Dermis microvascular lymphatic vessel endothelial cell (primary cell): ENCODE measurements at places on chromosomes 6 and 20.
A peak's percentile ranks its signal among the peaks of the same experiment; 100 is the strongest.

DNA sequence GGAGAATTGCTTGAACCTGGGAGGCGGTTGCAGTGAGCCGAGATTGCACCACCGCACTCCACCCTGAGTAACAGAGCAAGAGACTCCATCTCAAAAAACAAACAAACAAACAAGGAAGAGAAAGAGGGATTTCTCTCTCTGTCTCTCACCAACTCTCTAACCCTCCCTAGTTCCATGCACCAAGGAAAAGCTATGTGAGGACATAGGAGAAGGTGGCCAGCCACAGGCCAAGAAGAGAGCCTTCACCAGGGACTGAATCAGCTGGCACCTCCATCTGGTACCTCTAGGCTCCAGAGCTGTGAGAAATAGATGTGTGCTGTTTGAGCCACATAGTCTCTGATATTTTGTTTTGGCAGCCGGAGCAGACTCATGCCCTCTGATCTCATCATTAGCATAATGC is 9.0 kb upstream of the FAM110A start:
- no peak for DNase-seq

DNA sequence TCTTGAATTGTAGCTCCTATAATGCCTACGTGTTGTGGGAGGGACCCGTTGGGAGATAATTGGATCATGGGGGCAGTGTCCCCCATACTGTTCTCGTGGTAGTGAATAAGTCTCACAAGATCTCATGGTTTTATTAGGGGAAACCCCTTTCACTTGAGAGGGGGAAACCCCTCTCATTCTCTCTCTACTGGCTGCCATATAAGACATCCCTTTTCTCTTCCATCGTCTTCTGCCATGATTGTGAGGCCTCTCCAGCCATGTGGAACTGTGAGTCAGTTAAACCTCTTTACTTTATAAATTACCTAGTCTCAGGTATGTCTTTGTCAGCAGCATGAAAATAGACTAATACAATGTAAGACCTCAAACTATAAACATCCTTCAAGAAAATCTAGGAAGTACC is 23.1 kb downstream of the PAQR8 start:
- no peak for DNase-seq

DNA sequence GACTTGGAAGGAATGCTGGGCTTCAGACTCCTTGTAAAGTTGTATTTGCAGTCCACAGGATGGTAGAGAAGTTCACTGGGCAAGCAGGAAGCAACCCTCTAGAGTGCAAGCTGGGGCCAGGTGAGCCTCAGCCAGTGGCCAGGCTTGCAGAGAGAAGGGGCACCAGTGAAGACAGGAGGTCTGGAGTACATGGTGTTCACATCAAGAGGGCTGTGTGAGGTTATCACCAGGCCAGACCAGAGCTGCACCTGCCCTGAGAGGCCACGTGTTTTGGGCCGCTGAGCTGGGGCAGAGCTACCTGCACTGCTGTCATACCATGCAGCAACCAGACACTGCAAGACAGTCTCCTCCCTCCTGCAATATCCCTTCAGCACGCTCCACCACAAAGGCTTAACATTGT is 79.0 kb downstream of the SH3BGRL2 start:
- DNase-seq: no peak

GRCh38 chr20:46220455-46221207 is 87.7 kb downstream of the CDH22 start:
- DNase-seq: no peak

- DNase-seq: peak; percentile 67
These were observed 43.2 kb upstream of the TXNDC5 start for GRCh38 chr6:7953753-7954152.

GRCh38 chr20:61722146-61722678 is 343.5 kb downstream of the TAF4 start:
- no peak for DNase-seq

DNA sequence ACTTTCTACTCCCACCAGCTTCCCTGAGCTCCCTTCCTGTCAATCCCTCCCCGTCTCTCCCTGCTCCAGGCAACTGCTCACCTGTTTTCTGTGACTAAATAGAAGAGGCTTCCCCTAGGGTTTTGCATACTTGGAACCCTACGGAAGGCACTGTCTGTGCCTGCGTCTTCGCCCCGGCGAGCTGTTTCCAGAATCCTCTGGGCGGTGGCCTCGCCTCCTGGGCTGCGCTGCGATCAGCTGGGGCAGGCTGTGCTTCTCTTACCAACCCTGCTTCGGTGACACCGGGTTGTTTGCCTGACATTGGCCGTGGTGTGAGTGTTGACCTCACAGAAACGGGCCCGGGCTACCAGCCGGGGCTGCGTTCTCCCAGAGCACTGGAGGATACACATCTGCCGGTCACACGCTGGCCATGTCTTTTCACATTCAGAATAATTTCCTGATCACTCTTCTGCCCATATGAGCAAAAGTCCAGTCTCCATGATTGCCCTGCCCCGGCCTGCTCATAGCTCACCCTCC is 29.4 kb upstream of the CCR6 start:
- DNase-seq: no peak

- no peak for DNase-seq
These were observed 387.7 kb downstream of the BTBD3 start for GRCh38 chr20:12305188-12305950.

- DNase-seq: no peak
These were observed 58.2 kb upstream of the SYNDIG1 start for GRCh38 chr20:24411003-24411833.

DNA sequence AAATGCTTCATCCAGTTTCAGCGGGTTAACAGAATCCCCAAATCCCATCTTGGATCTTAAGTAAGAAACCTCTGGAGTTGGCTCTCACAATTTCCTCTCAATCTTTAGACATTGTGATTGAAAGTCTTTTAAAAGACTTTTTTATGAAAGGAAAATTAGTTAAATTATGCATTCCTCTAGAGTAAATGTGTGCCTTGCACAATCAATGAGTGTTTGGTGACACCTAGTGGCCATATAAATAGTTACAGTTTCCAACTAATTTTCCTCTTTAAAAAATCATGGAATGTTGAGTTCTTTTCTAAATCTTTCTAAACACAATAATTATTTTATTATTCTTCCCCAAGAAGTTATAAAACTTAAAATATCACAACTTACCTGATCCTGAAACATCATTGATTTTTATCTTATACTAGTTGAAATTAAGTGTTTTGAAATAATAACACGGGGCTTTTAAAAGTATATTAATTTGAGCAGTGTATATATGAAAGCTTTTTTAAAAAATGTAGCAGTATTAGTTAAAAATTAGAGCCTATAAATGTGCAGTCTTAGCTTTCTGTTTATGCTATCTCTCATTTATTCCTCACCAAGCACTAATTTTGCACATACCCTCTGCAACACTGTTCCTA is 66.4 kb downstream of the PKHD1 start:
- peak; percentile 41 for DNase-seq

GRCh38 chr20:61394088-61394799 is 142.2 kb downstream of the CDH4 start:
- no peak for DNase-seq

- DNase-seq: no peak
These were observed 189.2 kb downstream of the ADGB start for GRCh38 chr6:146787876-146788508.

DNA sequence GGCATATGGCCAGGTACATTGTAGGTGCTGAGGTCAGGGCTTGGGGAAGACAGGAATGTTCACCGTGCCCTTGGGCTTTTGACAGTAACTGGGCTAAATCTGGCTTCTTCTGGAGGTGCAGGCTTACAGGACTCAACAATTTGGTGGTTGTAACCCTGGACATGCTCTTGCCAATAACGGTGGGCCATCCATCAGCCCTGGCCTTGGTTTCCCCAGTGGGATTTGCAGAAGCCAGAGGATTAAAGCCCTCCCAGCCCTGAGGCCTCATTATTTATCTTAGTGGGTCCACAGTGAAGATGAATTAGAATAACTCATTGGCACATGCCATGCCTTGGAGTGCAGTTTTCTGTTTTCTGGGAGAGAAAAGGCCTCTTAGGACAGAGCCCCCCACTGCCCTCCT is 44.0 kb downstream of the TOX2 start:
- no peak for DNase-seq

DNA sequence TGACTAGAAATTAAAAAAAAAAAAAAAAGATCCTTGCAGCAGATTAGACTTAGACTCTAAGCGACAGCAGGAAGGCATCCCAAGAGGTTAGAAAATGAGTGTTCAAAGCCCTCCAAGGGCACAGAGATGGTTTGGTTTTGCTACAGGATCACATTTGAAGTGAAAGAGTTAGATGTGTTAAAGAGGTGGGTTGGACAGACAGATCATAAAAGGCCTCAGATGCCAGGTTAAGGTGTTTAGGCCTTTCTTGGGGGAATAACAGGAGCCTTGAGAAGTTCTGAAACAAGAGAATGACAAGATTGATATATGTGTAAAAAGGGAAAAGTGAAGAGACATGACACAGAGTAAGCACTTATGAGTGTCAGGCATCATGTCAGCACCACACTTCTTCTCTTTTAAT is 107.5 kb downstream of the FYN start:
- DNase-seq: no peak

GRCh38 chr6:106560996-106561685 is 68.2 kb downstream of the RTN4IP1 start:
- DNase-seq: no peak

DNA sequence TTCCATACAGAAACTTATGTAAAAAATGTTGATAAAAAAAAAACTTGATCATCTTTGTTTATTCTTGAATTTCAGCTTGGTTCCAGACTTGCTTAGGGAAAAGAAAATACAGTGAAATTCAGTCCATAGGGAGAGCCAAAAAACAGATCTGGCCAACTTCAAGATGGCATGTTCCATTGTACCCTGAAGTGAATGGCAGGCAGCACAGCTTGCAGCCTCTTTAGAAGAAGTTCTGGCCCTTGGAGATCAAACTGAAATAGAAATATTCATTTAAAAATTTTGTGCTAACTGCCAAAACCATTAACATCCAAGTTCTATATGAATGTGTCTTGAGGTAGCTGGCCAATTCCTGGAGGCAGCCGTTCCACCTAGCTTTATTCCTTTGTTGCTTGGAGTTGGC is 448.4 kb downstream of the EPM2A start:
- DNase-seq: no peak

GRCh38 chr6:107690643-107691061 is 133.5 kb downstream of the SCML4 start:
- DNase-seq: no peak

- DNase-seq: peak; percentile 16
These were observed 125.9 kb upstream of the TRAF3IP2 start for GRCh38 chr6:111731456-111732195.

- DNase-seq: peak; percentile 75
These were observed 15.7 kb upstream of the FAM83C start for GRCh38 chr20:35307666-35308653.

DNA sequence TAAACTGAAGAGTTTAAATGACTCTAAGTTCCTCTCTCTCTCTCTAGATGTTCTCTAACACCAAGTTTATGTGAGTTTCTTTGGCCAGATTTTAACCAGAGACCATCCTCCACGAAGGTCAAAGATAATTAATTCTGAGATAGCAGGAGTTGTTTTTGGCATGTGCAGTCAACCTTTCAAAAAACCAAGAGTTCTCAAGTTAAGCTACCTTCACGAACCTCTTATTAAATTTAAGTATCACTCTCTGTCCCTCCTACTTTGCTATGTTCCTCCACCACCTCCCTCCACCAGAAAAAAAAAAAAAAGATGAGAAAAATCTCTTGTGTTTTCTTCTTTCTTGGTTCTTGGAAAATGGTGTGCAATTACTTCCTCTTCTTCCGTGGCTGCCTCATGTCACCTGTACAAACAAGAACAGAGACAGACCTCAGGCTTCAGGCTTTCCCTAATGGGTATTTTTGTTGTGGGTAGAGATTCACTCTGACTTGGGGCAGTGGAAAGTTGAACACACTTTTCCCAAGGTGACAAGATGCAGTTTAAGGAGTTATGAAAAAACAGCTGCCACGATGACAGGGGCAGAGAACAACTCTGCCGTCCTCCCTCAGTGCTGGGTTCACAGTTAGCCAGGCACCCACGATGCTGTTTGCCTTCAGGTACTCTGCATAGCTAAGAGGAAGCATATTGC is 64.3 kb downstream of the ADTRP start:
- no peak for DNase-seq

- DNase-seq: peak; percentile 99
These were observed 18.0 kb downstream of the ATP9A start for GRCh38 chr20:51750037-51750769.

DNA sequence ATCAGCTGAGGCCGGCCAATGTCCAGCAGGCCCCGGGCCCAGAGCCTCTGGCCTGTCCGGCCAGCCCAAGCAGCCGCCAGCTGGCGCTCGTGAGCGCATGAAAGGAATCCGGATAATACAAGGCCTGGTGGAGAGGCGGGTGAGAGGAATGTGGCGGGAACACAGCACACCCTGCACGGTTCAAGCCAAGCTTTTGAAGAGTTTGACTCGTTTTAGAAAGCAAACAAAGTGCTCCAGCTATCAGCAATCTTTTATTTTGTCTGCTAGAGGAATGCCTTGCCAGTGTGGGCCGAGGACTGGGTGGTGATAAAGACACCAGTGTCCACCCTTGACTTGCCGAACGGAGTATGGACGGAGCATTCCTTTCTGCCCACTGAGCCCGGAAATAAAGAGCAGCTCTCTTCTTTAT is 9.3 kb upstream of the NEDD9 start:
- no peak for DNase-seq

DNA sequence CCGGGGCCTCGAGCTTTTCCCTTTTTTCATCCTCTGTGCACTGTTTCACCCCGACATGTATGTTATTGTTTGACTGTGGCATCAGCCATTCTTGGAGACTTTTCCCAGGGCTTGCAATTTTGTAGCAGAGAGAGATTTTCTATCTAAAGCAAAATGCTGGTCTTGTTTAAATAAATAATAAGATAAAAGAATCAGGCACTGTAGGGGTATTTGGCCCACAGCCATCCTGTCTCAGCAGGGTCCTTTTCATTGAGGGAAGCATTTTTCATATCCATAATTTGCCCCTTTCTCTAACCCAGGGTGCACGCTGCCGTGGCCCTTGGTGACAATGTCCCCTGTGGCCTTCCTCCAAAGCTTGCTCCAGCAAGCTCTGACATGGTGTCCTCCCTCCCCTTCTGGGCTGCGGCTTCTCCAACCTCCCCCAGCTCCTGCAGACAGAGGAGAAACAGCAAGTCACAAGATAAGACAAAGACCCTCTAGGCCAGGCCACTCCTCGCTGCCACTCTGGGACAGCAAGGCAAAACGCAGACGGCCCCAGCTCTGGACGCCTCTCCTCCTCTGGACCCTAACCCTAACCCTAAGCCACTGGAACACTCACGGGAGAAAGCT is 117.6 kb downstream of the MYLK4 start:
- DNase-seq: no peak

DNA sequence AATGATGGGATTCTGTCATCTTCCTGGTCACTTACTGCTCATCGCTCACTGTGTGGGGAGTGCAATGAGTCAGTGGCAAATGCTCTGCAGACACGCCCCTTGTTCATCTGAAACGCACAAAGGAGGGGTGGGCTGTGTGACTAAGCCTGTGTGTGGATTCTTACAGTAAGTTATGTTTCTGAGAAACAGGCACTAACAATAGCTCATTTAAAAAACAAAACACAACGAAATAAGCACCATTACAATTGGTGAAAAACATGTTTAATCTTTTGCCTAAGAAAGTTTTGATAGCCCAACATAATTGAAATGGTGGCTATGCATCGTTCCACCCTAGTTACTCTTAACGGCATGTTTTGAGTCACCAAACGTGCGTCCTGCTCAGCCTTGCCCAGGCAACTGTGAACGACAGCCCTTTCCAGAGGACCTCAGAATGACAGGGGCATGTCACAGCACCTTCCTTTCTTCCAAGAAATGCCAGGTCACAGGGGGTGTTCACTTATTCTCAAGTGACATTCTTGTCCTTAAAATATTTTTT is 118.4 kb upstream of the SGK1 start:
- peak; percentile 99 for DNase-seq
